ENCODE measurements at places on chromosomes 5 and 9. TPM values are rescaled to one million over a fixed set of nuclear protein-coding genes. Genes with fewer than 3 reads are reported as not detected.
A peak's percentile ranks its signal among the peaks of the same experiment; 100 is the strongest.

The ACTBL2 gene
- not detected for total RNA-seq

DNA sequence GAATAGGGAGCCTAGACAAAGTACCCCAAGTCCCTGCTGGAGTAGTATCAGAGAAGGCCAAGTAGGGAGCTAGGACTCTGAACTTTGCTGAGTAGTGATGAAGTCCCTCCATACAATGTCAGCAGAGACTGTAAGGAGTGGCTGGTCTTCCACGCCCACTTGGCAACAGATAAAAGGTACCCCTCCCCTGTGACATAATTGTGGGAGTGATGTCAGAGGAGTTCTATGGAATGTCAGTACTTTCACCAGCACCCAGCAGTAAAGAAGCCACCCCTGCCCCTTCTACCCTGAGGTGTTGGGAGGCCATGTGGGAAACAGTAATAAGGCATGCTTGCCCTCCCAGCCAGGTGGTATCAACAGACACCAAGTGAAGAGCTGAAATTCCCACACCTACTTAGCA lies 143.9 kb downstream of the SLIT3 start:
- no peak for DNase-seq

- no peak for DNase-seq
Measured at GRCh38 chr5:164377746-164378145, 872.3 kb downstream of the MAT2B start.

- no peak for DNase-seq
Measured at GRCh38 chr9:121893786-121894185, 199.3 kb downstream of the TTLL11 start.

DNA sequence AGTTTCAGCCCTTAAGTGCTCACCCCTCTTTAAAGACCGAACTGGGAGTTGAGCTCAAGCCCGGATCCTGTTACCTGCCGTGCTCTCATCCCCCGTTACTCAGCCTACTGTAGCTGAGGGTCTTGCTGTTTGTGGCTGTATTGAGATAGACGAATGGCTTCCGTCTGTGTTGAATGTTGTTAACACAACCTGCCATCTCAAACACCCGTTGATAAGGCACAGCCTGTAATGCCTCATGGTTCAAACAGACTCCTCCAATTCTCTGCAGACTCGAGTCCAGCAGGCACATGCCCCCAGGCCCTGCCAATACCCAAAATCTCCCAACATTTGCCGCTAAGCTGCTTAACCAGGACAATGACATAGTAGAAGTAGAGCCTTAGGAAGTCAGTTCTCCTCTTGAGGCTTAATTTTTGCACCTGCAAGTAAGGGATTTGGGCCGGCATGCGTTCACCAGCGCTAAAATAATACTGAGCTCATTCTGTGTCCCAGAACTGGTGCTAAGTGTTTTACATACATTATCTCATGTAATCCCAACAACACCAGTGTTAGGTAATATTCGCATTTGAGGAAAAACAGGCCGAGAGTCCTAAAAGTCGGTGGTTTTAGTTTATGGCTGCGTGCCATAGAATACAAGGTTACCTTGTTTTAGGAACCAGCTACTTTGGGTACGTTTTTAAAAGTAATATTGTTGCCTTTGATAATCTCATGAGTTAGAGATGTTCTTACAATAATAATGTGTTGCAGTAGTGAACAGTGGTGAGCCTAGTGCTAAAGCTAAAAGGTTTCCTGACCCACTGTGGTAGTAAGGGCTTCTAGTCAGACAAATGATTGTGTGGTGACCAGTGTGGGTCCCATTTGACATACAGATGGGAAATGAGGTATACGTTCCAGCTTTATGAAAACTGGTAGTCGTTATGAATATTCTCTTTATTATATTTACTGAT lies 1.5 kb upstream of the RFX3 start:
- DNase-seq = peak; percentile 28

GRCh38 chr9:128898382-128898781 lies 16.4 kb downstream of the LRRC8A start:
- no peak for DNase-seq

GRCh38 chr9:118577121-118577520 lies 792.1 kb downstream of the BRINP1 start:
- no peak for DNase-seq

- DNase-seq = no peak
Measured at GRCh38 chr9:130623466-130623865, 40.9 kb upstream of the PRDM12 start.
